ENCODE measurements at places on chromosomes 11 and 22.

DNA sequence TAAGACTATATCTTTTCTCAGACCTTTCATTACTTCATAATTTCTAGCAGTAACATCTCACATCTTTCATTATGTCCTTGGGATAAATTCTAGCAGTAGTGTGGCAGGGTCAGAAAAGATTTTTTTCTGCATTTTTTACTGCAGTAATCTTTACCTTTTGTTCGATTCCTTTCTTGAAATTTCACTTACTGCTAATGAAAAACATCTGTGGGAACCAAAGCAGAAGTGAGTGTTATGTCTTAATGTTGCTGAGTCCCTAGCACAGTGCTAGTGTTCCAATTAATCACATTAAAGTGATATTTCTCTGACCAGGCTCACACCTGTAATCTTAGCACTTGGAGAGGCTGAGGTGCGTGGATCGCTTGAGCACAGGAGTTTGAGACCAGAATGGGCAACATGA, 123.6 kb downstream of the EHF start:
- no peak for DNase-seq

GRCh38 chr22:36411589-36412258, 24.0 kb upstream of the MYH9 start:
- no peak for DNase-seq

GRCh38 chr11:60775420-60775961, 9.6 kb upstream of the MS4A10 start:
- DNase-seq = peak; percentile 92

GRCh38 chr11:120883404-120884080, 140.4 kb upstream of the TBCEL start:
- no peak for DNase-seq

DNA sequence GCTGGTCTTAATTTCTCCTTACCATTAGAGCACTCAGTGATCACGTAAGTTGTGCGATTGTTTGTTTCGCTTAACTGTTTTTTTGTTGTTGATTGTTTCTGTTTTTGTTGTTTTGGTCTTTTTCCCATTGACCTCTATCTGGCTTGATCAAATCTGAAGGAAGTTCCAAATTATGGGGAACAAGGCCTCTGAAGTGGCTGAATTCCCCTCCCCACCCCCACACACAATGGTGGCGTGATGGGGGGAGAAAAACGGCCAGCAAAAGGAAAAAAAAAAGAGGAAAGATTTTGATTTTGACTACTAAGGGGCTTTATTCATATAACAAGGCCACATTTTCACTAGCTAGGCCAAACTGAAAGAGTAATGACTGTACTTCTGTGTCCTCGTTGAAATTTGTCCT, 53.6 kb downstream of the OSBPL5 start:
- no peak for DNase-seq

DNA sequence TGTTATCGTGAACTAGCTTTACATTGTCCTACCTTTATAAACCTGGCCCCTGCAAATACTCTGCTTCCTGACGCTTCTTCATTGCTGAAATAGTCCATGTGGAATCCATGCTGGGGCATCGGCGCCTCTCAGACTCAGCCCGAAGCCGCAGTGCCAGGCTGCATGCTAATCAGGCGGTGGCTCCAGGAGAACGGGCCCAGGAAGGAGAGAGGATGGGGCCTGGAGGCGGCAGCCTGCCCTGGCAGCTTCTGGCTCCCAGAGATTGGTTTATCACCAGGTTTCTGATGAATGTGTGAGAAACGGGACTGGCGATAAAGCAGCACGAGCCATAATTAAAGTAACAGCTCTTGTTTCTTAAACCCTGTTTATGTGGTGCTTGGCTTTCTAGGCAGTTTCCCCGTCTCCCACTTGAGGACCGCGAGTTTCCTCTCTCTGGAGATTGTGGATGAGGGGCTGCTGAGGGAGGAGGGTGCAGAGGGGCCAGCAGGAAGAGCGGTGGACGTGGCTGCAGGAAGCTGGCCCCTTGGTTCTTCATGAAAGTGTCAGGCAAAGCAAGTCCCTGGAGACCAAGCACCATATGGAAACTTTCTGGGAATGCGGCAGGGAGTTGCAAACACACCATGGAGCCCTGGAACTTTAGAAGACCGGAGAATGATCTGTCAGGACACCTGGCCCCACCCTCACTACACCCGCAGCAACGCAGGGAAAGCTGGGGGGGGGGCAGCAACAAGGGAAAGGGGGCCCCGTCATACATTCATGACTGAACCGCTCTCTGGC, 93.4 kb downstream of the NTM start:
- no peak for DNase-seq

GRCh38 chr11:120784566-120785251, 239.2 kb upstream of the TBCEL start:
- peak; percentile 58 for DNase-seq
